ENCODE measurements at places on chromosomes 7 and 10.

- peak; percentile 57 for DNase-seq
These were observed 558 bp downstream of the VOPP1 start for GRCh38 chr7:55571511-55572377.

DNA sequence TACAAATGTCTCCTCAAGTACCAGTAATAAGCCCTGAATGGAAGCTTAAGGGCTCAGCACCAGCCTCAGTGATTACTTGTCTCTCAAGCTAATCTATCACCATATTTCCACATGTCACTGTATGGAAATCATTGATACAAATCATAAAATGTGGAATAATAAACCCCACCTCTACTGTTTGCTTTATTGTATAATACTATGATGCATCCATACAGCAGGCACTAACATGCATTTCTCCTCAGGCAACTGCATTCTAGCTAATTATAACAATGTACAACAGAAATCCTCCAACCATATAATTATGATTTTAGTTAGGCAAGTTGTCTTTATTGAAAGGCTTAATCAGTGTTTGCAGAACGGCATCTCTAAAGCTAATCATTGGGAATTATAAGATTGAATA, 26.2 kb downstream of the CRPPA start:
- no peak for DNase-seq

GRCh38 chr7:35550831-35551230, 144.1 kb downstream of the HERPUD2 start:
- no peak for DNase-seq

DNA sequence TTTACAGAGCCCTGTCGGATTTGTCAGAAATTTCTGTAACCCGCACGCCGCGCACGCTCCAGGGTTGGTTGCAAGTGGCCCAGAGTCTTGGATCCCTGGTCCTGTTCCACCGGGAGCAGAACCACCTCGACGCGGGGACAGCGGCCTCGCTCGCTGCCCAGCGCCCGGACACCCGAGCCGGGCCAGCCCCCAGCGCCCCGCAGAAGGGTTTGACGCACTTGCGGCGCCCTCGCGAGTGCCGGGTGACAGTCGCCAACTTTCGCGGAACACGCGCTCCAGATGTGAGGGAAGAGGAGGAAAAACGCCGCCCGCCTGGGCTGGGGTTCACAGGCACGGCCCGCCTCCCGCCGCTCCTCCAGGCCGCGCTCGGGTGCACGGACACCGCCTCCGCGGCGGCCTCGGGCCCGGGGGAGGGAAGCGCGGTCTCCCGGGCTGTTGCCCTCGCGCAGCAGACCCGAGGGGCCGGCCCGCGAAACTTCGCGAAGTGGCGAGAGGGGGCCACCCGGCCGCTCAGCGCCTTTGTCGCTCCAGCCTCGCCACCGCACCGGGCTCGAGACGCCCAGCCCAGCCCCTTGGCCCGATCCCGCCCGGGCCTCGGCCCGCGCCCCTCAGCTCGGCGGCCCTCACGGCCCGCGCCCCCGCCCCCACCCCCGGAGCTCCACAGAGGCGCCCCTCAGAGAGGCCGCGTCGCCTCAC, 514 bp downstream of the RNF216 start:
- DNase-seq = peak; percentile 35

DNA sequence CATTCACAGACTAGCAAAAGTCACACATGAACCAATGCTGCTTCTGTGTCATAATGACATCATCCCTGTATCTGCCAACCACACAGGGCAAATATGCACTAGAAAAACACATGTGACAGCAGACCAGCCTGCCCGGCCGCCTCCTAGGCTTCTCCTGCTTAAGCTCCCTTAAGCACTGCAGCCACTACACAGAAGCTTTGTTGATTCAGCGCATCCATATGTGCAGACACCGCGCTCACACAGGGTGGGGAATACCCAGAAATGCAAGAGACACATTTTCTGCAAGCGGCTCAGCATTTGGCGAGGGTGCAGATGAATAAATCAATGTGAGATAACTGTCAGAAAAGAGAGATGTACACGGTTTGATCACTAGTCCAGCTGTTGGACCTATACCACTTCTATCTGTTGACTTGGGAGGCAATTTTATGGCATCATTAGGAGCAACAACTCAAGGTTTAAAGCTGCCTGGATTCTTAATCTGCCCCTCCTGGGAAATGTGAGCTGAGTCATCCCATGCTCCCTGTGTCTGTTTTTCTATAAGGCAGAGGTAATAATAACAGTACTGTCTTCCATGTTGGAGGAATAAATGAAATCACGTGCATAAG, 33.4 kb downstream of the CPXM2 start:
- no peak for DNase-seq

- DNase-seq = no peak
These were observed 3.7 kb downstream of the FUOM start for GRCh38 chr10:133353988-133354605.

GRCh38 chr10:27680691-27681605, 64.7 kb downstream of the MKX start:
- DNase-seq = no peak

DNA sequence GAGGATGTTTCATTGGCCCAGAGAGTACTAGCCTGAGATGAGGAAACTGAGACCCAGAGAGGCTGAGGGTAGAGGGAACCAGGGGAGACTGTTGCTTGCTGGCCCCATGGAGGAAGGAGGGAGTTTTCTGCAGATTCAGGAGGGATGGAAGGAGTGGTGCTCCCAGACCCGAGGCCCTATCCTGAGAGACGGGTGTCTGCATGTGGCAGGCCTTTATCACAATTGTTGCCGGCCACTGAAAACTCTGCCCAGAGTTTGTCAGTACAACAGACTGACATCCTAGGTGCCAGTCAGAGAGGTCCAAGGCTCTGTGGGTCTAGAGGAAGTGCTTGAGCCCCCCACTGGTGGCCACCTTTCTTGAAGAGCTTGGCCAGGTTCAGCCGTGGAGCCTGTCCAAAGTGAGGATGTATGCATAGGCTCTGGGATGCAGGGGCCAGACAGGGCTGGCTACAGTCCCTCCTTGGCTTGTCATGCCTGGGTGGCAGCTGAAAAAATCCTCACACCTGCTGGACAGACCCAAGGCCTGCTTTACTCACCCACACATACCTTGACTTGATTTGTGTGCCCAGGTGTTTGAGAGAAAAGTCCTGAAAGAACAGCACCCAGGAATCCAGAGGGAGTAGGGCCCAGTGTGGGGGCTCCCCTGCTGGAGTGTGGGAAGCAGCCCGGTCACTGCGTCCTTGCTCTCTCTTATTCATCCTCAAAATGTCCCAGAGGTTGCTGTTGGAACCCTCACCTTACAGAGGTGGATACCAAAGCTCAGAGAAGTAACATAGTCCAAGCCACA, 65.2 kb downstream of the CLRN3 start:
- DNase-seq = no peak

DNA sequence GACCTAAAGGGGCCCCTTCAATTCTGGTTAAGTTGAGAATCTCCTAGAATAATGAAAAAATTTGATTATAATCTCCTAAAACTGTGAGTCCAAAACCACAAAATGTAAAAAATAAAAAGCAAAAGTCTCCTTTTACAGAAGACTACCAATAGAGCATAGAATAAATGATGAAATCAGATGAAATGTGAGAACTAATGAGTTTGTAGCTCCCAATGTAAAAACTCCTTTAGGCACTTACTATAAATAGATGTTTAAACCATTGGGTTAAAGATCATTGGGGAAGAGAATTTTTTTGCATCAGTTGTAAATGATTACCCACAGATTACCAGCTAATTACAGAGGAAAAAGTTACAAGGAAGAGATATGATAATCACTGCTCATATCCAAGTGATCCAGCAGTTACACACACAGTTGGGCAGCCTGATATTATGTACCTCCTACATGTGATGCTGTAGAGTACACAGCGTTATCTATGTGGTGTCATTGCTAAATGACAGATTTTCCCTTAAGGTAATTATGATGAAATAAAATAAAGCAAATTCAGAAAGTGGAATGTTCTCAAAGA, 282.7 kb upstream of the SEMA3D start:
- no peak for DNase-seq

GRCh38 chr7:149245744-149246143, 6.3 kb downstream of the ZNF212 start:
- no peak for DNase-seq

DNA sequence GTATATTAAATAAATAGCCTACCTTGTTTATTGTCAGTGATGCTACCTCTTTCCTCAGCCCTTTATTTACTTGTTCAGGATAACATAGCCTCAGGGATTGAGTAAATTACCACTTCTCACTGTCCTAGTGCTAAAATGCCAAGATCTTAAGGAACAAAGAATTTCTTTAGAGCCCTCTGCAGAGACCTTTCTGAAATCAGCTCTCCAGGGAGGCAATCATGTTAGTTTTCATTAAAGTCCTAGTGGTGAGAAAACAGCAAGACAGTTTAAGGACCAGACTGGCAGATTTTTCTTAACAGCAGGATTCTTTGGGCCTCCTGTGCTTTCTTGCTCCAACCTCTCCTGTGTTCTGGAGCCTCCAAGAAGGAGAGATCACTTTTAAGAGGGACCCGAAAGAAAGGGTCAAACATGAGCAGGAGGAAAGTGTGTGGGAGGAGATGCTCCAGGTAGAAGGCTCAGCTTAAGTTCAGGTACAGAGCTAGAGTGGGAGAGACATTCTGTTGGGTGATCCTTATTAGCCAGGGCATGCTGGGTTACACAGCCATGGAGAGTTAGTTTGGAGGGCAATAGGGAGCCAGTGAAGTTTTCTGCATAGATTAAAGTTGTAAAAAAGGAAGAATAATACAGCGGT, 1.2 kb upstream of the PLCE1 start:
- no peak for DNase-seq

DNA sequence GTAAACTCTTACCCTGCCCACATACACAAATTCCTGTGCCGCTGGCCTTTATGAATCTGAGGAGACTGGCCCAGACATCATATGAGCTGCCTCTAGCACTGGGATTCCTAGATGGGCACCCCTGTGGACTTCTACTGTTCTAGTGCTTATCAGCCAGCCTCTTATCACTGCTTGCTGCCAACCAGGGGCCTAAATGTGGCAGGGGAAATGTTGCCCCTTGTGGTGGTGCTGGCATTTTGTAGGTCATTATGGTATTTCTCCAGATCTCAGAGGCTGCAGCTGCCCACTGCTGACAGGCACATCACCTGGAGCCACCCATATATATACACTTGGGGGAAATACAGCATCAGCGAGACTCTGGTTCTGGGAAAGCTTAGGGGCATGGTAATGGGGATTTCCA, 5.4 kb downstream of the SFR1 start:
- DNase-seq = no peak

- DNase-seq = no peak
These were observed 60.9 kb downstream of the SPOCK2 start for GRCh38 chr10:72027498-72027897.

GRCh38 chr7:98078197-98078870, 28.3 kb upstream of the LMTK2 start:
- no peak for DNase-seq

GRCh38 chr10:61835946-61836887, 65.3 kb upstream of the ARID5B start:
- DNase-seq = no peak

- no peak for DNase-seq
These were observed 77.5 kb upstream of the CXCL12 start for GRCh38 chr10:44462338-44462914.

- no peak for DNase-seq
These were observed 103.5 kb downstream of the RAB18 start for GRCh38 chr10:27607591-27607990.

- no peak for DNase-seq
These were observed 14.4 kb upstream of the RBM20 start for GRCh38 chr10:110629680-110630191.

DNA sequence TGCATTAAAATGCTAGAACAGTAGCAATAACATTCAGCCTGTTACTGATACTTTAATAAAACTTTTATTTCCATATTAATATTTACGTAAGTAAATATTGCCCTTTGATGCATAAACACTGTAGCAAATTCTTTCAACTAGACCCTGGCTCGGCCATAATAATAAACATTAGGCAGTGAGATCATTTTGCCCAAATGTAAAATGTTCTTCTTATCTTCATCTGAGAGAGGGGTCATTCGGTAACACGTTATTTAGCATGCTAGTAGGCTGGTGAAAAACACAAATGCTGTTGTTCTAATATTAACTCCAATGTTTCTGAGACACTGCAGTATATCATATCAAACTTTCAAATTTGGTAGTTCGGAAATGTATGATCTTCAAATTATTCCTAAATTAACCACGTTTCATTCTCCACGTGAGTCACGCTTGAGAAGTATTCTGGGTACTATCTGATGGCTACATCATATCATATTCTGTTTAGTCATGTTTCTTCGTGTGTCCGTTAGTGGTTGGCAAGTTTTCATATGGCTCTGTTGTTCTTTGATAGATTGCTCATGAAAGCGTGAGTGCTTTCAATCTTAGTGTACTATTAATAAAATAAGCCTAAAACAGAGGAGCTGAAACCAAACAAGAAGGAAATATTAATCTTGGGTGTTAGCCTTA, 145.8 kb downstream of the NSUN6 start:
- DNase-seq = no peak

- DNase-seq = no peak
These were observed 17.8 kb upstream of the REEP3 start for GRCh38 chr10:63503395-63503794.

All from endothelial cell (in vitro differentiated cells).